NCI-H1436 (cell line): ENCODE measurements at places on chromosomes 1 and 21.

GRCh38 chr1:110606657-110607535 is 738 bp upstream of the KCNA2 start:
- no peak for DNase-seq

DNA sequence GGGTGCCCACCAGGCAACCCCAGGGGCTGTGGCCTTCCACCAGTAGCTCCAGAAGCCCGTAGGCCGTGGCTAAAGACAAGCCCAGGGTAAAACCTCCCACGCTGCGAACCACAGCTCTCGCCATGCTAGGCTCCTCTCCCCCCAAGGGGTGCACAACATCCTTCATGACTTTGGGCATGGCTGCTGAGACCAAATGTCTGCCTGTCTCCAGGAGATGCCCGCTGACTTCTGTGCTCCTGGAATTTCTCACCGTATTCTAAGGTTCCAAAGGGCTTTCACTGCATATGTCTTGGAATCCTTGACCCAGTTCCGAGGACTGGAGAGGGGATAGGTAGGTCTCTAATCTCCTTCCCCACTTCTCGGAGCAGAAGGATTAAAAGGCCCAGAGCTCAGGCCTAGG is at the start of the genes DCST1 and DCST2:
TSS of gene DCST1 (plus strand) at position 301 of the 400 bp plus-strand sequence. CDS start 213 bp downstream, outside the sequence.
TSS of gene DCST2 (minus strand) at position 258 of the 400 bp plus-strand sequence. CDS start at position 178, 80 bp downstream.
- no peak for DNase-seq

- no peak for DNase-seq
Observed at GRCh38 chr1:190046231-190046630, 431.4 kb downstream of the BRINP3 start.

DNA sequence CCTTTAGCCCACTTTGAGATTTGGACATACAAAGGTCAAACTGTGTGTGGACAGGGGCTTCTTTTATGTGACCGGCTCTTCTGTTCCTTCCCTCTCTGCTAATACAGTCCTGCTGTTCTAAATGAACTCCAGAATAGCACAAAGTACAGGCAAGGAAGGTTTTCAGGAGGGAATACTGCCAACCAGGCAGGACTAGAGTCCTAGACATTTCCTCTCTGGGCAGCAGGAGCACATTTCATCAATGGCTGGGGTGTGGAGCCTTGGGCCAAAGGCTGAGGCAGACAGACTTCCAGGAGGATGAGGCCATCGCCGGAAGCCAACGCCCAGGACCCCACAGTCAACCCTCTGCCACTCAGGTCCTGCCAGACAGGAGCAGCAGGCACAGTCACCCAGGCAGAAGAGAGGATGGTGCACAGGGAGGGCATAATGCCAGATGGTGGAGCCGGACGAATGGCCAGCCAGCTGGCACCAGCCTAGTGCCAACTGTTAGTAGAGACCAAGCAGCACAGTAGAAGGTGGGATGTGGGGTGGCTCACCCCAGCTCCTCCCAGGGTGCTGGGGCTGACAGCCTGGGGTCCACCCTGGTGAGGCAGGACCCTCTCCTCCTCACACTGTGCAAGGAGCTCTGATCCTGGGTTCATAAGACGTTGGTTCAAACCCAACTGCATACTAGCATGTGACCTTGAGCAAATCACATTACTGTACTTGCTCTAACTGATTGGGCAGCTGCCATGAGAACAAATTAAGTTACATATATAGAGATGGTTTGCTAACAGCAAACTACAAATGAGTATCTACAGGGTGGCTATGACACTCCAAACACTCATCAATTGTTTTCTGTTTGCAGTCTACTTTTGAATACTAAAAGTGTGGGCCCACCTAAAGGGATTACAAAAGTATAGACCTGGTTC is 410.7 kb downstream of the SIPA1L2 start:
- no peak for DNase-seq

DNA sequence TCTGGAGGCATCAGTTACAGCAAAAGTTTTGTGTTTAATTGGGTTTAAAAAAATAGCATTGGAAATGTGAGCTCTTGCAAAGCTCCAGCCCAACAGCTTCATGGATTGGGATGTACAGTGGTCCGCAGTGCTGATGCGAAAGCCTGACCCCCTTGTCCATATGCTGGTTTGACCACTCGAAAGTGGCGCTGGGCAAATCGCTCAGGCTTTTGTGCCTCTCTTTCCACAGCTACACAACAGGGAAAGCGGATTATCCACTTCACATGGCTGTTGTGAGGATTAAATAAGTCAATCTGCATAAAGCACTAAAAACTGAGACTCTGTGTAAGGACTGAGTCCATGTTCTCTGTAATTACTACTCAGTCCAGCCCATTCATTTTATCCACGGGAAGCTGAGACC is 57.2 kb downstream of the HUNK start:
- no peak for DNase-seq

DNA sequence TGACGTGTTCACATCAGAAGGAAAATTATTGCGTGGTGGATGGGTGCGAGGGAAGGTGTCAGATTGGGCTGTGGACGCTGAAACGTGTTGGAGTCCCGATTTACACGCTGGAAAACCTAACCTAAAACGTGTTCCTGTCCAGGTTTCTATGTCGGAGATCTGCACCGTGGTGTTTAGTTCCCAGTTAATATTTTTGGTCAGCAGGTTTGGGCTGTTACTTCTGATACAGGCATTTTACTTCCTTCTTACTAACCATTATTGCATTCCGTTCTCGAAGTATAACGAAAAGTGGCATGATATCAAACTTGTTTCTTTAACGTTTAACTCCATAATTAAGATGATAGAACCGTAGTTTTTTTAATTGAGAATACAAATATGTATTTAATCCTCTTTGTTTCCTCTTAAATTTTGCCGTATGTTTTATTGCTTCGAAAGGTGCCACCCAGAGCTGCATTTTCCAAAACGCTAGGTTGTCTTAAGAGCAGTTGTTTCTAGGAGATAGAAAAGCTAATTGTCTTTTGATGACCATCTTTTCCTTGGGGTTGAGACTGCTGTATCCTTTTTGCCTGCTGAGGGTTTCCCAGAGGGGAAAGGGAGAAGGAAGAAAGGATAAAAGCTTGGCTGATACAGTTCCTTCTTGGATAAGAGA is 1.3 kb downstream of the ADARB1 start:
- DNase-seq = no peak
